ENCODE measurements at places on chromosomes 16 and 17.

- no peak for DNase-seq
These were observed 12.6 kb downstream of the C1QTNF1 start for GRCh38 chr17:79036596-79036995.

- no peak for DNase-seq
These were observed 2.9 kb downstream of the BECN1 start for GRCh38 chr17:42821176-42821575.

DNA sequence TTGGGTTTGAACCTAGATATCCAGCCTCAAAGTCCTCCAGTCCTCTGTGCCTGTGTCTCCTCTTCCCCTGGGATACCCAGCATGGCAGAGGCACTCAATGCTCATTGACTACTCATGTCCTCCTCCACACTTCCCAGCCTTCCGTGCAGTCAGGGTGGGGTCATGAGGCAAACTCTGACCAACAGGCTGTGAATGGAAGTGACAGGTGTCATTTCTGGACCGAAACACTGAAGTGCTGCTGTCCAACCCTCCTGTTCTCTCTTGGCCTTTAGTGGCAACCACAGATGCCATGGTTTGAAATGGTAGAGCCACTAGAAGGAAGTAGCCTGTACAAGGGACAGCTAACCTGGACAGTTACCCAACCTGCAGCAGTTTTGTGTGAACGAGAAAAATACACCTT, 46.7 kb upstream of the MAP3K14 start:
- no peak for DNase-seq

- no peak for DNase-seq
These were observed 4.6 kb upstream of the SLFN13 start for GRCh38 chr17:35453171-35453570.

DNA sequence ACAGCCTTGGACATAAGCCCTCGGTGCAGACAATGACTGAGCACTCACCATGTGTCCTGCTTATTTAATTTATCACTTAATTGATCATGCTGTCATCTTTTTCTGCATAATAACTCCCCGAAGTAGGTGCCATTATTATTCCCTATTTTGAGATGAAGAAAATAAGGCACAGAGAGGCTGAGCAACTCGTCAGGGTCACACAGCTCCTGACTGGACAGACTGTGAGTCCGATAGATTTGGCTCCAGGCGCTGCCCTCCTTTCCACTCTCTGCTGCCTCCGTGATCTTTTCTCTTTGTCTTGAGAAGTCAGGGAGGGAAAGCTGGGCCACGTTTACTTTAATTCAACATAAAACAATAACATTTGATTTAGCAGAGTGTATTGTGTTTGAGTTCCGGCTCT, 19.0 kb upstream of the N4BP1 start:
- DNase-seq, result no peak

GRCh38 chr17:78491236-78492115, 85.7 kb downstream of the DNAH17 start:
- no peak for DNase-seq

DNA sequence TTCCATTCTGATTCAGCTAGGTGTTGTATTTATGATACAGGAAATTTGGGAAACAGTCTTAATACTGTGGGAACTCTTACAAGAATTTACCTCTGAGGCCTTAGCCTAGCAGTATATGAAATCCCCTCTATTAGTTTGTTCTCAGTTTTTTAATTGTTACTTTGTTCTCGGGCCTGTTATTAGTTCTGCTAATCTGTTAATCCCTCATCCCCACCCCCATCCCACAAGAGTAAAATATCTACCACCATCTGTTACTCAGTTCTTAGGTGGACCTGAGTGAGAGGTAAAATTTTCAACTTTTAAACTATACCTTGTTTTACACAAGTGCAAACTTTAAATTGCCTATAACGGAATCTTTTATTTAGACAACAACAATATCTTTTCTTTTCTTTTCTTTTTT, 47.0 kb downstream of the RHOT1 start:
- DNase-seq, result no peak

- DNase-seq, result no peak
These were observed 185.8 kb downstream of the SNX29 start for GRCh38 chr16:12162151-12162985.

- DNase-seq, result no peak
These were observed 20.2 kb downstream of the NGFR start for GRCh38 chr17:49515196-49515770.

DNA sequence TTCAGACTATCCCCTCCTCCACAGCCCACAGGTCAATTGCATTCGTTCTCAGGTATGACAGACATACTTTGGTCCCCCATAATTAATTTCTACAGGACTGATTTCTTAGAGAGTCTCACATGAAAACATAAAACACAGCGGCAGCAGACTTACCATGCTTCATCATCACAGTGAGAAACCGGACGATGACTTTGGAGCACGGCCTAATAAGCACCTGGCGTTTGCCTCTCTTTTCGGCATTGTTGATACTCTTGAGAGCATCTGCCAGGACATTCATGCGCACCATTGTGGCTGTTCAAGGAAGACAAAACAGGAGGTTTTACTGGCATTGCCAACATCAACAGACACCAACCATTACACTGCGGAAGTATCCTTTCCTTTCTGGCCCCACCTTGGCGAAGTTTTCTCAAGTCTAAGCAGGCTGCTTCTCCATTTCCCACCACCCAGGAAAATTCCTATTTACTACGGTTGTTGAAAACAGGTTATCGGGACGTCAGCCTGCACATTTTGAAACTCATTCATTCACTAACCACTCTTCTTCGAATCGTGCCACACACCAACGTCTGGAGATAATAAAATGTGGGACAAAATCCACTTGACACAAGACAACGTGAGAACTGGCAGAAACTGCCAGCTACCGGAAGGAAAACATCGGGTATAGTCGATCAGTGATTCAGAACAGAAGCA, 1.2 kb downstream of the RPS15A start:
- no peak for DNase-seq

DNA sequence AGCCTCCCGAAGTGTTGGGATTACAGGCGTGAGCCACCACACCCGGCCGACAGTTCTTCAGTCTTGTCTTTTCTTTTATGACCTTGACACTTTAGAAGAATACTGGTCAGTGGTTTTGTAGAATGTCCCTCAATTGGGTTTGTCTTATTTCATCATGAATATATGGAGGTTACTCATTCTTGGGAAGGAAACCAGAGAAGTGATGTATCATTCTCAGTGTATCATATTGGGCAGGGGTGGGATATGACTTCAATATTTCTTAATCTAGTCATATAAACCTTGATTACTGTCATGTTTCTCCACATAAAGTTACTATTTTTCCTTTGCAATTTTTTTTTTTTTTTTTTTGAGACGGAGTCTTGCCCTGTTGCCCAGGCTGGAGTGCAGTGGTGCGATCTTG, 36.9 kb downstream of the SNTB2 start:
- no peak for DNase-seq

DNA sequence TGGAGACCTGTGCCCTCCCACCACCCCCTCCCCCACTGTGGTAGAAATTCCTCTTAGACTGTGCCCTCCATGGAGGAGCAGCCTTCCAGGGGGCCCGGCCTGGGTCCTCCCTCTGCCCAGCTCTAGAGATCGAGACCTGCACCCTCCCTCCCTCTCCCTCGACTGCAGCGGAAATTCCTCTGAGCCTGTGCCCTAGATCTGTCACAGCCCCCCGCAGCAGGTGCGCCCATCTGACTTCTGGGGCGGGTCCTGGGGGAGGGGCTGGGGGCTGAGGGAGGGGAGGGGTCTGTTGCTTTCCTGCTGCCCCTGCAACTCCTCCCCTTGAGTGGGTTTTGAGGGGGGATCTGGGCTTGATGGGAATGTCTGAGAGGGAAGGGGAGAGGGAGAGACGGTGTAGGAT, 177.8 kb upstream of the GSE1 start:
- no peak for DNase-seq

- DNase-seq, result no peak
These were observed 10.0 kb downstream of the SLC38A8 start for GRCh38 chr16:84032458-84033178.

DNA sequence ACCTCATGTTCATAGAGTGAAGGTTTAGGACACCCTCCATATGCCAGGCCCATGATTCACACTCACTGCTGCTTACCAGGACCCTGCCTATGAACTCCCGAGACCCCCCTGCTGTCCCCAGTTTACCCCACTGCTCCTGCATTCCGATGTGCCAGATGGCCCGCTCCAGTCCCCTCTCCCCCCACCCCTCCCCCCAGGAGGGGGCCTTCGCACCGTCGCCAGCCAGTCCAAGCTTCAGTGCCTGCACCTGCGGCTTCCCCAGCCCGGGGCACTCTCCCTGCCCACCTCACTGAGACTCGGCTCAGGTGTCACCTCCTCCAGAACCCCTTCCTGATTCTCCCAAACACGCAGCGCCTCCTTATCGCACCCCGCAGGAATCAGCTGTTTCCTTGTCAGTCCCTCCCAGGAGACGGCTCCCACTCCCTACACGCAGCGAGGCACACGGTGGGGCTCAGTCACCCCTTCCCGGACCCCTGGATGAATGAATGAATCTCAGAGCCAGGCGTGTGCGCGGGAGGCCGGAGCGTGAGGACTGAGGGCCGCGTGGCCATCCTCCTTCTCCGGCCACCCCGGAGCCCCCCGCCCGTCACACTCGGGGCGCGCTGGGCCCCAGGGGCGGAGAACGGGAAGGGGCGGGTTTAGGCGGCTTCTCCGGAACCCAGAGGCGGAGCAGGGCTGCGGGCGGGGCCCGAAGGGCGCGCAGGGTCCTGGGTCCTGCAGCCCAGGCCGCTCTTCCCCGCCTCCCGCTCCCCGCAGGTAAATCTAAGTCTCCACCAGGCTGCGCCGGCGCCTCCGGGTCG, 1.6 kb downstream of the MYO1C start:
- DNase-seq, result peak; percentile 52

DNA sequence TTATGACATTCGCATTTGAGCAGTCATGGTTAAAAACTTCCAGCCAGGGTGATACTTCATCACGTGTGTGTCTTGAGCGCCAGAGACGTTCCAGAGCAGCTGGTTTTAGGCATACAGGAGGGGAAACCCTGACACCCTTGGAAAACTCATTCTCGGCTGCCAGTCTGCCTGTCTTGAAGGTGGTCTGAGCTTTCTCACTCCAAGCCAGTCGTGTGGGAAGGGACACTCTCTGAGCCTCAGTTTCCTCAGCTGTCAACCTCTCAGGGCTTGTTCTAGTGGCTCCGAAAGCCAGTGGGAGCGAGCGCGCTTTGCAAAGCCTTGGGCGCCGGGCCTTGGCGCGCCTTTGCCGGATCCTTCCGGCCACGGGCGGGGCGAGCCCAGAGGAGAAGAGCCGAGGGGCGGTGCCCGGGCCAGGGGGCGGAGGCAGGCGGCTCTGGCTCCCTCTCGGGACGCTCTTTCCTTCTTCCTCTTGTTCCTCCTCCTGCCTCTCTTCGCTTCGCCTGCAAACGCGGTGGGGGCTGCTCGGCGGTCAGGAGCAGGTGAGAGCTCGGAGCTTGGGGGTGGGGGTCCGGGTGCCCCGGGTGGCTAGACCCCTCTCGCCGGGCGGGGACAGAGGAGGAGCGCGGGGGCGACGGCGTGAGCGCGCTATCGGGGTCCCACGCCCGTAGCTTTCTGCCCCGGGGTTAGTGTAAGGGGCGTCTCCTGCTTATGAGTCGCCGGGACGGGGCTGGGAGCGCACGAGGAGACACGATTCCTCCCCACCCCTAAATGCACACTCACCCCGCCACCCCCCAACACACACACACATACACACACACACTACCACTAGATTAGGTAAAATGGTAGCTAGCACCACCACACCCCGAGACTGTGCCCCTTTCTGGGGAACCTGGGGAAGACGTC, at the start of gene LDAF1:
Gene LDAF1, plus strand, starts transcription at position 467 of the 903 bp plus-strand sequence. CDS start 2,509 bp downstream, outside the sequence.
- peak; percentile 58 for DNase-seq

DNA sequence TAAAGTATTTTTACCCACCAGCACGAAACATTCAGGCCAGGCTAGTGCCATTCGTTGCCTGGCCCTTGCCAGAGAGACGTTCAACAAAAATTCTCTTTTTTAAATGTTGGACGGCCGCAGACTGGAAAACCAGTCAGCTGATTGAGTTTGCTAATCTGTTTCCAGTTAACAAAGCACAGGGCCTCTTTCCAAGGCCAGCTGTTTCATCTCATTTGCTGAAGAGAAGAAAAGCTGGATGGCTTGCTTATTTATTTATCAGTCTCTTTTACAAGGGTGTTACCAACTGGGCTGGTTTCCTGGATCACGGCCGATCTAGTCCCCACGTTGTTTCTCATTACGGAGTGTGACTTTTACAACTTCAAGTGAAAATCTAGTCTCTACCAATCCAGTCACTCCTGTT, 418.7 kb upstream of the DYNLRB2 start:
- DNase-seq, result no peak

GRCh38 chr17:61415374-61416210, 15.9 kb downstream of the TBX2 start:
- no peak for DNase-seq

- no peak for DNase-seq
These were observed 3.8 kb downstream of the SNX29 start for GRCh38 chr16:11980136-11980844.

DNA sequence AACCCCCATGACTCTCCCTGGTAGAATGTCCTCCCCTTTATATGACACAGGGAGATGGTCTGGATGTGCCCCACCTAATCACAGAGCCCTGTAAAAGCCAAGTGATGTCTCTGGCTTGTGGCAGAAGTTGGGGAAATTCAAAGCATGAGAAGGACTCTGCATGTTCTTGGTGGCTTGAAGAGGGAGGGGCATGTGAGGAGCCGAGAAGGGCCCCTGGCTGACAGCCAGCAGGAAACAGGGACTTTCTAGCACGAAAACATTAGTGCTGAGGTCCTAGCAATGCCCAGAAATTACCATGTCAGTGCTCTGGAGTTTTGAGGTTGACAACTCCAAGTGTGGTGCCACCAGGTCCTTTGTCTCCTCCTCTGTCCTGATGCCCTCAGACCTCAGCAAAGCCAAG, 75.9 kb downstream of the USP22 start:
- no peak for DNase-seq

GRCh38 chr17:2562162-2562858, 31.1 kb upstream of the PAFAH1B1 start:
- DNase-seq, result no peak

GRCh38 chr17:80263253-80264204, 2.9 kb downstream of the RNF213 start:
- peak; percentile 76 for DNase-seq

GRCh38 chr16:24036614-24037013, 200.8 kb downstream of the PRKCB start:
- no peak for DNase-seq

GRCh38 chr17:50365649-50366393, 7.2 kb downstream of the MRPL27 start:
- no peak for DNase-seq

DNA sequence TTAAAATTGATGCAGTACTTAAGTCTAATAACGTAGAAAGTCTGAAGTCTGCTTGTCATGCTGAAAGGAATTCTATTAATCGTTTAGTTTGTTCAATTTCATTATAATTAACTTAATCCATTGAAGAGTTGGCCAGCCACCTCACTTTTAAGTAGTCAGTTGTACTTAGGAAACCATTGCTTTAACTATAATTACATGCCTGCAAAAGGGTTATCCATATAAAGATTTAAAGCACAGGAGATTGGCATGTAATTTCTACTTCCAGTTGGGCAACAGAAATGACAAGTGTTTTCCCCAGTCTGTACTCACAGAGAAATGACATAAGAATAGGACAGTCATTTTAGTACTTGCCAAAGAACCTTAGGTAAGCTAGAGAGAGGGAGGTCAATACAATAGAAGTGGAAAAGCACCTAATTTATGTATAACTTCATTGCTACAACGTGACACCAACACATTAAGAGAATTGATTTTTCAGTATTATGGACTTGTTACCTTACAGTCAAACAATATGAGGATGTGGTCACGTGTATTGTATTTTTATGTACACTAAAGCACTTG, 3.7 kb upstream of the USP32 start:
- no peak for DNase-seq
